ENCODE measurements at places on chromosomes 6 and 20.

GRCh38 chr20:64247307-64247618 is 8.3 kb upstream of the PCMTD2 start:
- DNase-seq: no peak

DNA sequence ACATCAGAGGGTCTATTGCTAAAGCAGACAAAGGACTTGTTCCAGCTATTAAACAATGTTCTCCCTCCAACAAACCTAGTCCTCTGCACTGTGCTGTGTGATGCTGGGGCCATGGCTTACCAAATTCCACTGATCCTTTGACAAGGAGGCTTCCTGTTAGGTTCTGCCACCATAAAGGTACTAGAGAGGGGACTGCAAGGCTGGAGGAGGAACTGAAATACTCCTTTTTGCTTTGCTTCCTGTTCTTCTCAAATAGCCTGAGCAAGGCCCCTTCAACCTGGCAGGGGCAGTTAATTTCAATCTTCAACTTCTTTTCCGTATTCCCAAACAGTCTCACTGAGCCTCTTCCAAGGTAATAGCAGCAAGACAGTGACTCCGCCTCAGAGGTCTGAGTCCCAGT is 286.4 kb upstream of the IRAK1BP1 start:
- DNase-seq: no peak

DNA sequence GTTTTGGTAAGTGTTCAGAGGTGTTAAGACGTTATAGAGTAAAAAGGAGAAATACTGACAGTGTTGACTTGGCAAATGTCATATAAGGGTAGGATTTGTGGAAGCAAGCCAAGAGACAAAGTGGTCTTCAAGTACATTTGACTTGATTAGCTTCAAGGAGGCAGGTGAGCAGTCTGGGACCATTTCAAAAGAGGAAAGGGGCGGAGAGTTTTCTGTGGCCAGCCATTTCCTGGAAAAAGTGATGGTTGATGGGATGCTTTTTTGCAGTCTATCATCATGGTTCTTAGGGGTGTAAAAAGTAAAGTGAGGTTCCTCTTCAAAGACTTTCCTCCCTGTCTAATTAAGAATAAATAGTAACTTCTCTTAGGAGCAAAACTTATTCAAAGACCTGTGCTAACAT is 28.7 kb downstream of the FKBP1A start:
- no peak for DNase-seq

- no peak for DNase-seq
Observed at GRCh38 chr6:4280707-4281106, 145.3 kb upstream of the ECI2 start.

DNA sequence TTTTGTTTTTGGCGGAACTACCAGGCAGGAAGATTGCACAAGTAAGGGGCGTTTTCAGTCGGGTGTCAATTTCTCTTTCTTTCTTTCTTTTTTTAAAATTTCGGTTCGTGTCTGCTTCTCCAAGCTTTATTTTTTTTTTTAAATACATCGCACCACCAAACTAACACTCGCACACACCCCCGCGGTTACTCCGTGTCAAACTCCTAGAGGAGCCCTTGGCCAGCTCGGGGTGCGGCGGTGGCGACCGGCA is 338 bp downstream of the UTRN start:
- no peak for DNase-seq

DNA sequence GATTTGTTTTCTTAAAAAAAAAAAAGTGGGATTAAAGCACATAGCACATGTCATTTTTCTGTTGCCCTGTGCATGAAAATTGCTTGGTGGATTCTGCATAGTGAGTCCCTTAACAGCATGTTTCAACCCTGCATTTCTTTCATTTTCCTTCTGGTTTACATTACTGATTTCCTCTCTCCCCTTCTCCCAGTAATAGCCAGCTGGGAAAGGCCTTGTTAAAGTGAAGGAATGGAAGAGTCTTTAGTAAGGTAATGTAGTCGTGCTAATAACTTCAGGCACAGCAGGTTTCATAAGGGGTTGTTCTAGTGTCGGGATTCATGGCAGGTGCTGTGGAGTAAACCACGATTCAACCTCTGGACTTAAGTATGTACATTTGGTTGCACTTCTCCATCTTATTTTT is 202.4 kb downstream of the FARS2 start:
- no peak for DNase-seq

GRCh38 chr6:156879591-156879990 is 102.4 kb downstream of the ARID1B start:
- no peak for DNase-seq

- no peak for DNase-seq
Observed at GRCh38 chr20:10857352-10858070, 183.7 kb upstream of the JAG1 start.

Data from cerebellar nuclear complex (tissue), 1 donor.